Osteoblast (primary cell): ENCODE measurements at places on chromosomes 6 and 20.

- DNase-seq, result no peak
Measured at GRCh38 chr20:1880529-1881239, 14.5 kb upstream of the SIRPA start.

DNA sequence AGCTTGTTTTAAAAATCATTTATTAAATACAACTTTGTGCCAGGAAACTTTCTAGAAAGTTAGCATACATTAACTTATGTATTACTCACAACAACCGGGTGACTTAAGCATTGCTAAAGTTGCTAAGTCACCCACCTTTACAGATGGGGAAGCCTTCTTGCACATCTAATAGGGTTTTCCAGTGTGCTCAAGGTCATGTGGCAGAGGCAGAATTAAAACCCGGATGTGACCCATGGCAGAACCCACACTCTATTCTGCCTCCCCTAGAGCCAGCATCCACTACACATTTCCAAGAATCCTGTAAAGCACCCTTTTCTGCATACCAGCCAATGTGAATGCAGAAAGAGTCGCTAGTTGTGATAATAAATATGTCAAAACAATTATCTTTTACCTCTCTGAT, 13.4 kb downstream of the LINC00237 start:
- DNase-seq, result no peak

DNA sequence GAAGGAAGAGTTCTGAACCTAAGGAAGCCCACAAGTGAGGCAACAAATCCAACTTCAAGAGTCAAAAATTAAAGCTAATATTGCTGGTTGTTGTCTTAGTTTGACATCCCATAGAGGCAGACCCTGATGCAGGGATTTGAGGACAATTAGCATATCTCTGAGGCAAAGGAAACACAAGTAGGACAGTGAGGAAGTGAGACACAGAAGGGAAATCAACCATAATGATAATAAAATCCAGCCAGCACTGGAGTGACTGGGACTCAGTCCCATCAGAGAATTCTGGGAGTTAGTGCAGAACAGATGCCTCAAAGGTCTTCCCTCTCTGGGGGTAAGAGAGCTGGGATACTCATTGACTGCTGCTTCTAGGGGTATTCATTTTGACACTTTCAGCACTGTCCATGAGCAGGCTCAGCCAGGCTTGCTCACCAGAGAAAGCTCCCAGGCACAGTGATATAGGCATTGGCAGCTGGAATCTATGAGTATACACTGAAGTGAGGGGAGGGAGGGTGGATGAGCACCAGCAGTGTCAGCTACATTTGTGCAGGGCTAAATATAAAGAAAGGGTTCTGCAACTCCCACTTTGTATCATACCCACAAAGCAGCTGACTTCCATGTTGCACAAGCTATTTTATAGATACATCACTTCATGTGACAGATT, 43.4 kb upstream of the SPTLC3 start:
- DNase-seq, result peak; percentile 3

DNA sequence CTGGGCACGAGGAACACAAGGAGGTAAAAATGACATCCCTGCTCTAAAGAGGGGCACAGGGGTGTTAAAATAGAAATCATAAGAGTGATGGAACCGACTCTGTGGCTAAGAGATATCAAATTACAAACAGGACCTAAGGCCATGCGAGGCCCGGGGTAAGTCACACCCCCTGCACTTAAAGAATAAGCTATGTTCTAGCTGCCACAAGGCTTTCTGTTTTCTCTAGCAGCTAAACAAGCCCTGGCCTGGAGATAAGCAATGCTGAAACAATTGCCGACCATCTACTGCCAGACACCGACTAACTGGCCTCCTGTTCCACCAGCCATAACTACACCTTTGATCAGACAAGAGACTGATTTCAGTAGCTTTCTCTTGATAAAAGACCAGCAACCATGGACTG, 32.4 kb downstream of the MDGA1 start:
- no peak for DNase-seq

GRCh38 chr6:89895276-89895874, 1.1 kb downstream of the GJA10 start:
- DNase-seq, result peak; percentile 69

- no peak for DNase-seq
Measured at GRCh38 chr20:25459916-25460535, 52.6 kb downstream of the GINS1 start.

DNA sequence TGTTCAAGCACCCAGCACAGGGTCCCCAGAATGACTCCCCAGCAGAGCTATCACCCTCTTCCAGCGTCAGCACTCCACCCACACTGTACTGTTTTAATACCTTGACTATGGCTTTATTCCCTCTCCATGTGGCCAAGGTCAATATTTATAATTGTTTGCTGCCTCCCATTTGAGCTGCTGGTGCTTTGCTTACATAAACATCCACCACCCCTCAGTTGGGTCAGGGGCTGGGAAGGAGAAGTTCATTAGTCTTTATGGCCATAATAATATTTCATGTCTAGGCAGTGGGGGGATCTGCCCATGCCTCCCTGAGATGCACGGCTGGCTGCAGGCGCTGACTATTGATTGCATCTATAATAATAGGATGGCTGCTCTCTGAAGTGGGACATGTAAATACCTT, 41.8 kb upstream of the SAYSD1 start:
- no peak for DNase-seq

DNA sequence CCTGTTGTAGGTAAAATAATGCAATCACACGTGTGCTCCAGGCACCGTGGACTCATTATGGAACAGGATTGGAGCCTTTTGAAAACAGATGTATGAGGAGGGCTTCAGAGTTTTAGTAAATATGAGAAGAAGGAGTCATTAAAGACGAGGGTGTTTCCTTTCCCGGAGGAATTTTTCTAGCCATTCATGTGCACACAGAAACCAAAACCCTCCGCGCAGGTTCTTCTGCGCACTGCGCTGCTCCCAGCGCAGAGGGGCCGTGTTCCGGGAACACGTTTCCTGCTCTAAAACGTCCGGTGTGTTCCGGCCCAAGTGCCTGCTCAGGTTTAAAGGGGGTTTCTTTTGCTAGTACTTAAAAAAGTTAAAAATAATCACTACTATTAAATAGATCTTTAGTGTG, 11.6 kb downstream of the GPR31 start:
- DNase-seq, result no peak

GRCh38 chr6:54037277-54037779, 73.9 kb upstream of the MLIP start:
- DNase-seq, result no peak

- DNase-seq, result no peak
Measured at GRCh38 chr6:111992851-111993250, 61.1 kb upstream of the CCN6 start.

GRCh38 chr20:63015662-63016361, 9.0 kb upstream of the BHLHE23 start:
- DNase-seq, result no peak

DNA sequence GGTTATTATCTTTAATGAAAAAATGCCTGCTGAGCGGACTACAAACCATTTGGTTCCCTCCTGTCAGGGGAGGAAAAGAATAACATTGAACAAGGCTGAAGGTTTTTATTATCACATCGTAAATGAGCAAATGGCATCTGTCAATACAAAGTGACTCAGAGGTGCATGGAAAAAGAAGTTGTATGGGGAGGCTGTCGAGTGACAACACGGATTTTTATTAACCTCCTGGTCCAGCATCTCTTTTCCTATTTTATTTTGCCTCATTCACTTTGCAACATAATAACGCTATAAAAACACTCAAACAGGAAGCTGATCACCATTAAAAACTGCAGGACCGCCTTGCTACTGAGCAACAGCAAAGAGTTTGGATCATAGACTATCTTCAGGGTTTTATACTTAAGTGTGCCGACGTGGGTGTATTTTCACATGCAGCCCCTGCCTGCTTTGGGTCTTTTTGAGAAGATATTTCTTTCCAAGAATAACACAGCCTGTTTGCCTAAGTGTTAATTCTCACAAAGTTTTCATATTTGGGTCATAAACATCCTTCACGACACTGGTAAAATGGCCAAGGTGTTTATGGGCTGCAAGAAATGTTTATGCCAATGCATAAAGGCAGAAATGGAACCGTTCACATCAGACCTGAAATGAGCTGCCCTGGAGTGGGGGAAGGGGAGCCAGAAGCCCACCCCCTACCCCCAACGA, 132.1 kb upstream of the SALL4 start:
- no peak for DNase-seq

DNA sequence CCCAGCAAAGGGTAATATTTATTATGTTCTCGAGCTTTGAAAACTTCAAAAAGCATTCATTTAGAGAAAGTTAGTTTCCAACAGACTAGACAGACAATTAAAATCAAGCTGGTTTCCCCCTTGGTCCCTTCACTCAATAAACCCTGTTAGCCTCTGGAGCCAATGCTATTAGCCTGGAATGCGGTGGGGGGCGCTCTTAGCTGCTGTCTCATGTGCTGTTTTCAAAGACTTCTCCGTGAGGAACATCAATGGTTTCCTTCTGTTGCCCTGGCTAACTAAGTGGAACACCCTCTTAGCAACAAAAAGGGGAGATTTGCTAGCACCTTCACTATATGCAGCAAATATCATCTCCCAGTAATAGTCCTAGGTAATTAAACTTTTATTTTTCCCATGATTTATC, 86.4 kb downstream of the LY86 start:
- no peak for DNase-seq

GRCh38 chr6:168397012-168397411, 44.0 kb upstream of the SMOC2 start:
- DNase-seq, result peak; percentile 56

- no peak for DNase-seq
Measured at GRCh38 chr6:23522792-23523547, 603.0 kb upstream of the NRSN1 start.

DNA sequence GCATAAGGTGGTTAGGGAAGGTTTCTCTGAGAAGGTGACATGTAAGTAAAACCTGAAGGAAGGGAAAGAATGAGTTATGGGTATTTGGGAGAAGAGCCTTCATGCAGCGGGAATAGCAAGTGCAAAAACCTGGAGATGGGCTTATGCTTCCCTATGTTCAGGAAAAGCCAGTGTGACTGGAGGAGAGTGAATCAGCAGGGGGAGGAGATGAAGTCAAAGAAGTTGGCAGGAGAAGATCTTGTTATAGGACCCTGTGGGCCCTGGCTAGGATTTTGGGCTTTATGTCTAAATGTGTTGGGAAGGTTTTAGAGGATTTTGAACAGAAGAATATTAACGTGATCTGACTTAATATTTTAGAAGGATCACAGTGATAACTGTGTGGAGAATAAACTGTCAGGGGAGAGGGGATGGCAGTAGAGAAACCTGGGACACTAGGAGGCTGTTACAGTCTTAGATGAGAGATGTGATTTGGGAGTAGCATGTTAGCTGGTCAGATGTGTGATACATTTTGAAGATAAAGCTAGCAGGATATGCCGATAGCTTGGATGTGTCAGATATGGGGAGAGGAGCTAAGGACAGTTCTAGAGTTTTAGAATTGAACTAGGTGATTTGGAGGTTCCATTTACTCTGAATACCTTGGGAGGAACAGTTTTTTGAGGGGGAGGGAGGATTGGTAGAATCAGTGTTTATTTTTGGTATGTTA, 41.0 kb downstream of the PHF3 start:
- no peak for DNase-seq

- no peak for DNase-seq
Measured at GRCh38 chr6:33975661-33976436, 170.0 kb downstream of the GRM4 start.

GRCh38 chr6:42047213-42047590, 3.1 kb upstream of the TAF8 start:
- no peak for DNase-seq

DNA sequence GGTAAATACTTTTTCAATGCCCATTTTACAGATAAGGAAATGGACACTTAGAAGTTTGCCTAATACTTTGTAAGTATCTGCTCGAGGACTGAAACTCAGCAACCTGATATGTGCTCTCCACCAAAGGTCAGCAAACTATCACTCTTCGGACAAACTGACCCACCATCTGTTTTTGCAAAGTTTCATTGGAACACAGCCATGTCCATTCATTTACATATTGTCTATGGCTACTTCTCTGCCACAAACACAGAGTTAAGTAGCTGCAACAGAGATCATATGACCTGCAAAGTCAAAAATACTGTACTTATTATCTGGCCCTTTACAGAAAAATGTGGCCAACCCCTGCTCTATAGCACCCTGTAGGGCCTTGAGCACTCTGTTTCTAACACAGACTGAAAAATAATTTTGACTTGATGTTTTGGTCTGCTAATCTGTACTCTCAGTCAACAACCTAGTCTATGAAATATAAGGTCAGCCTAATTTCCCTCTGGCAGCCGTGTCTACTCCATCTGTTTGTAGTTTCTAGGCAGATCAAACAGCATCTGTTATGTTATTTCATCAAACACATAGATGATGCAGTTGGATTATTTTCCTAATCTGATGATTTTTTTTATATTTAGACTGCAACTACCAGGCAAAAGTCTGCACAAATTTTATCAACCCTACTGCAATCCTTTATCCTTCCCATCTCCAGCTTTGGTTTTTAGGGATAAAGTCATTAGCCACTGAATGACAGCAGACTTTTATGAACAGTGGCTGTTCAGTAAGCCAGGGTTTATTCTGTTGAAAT, 41.4 kb upstream of the BEND6 start:
- no peak for DNase-seq

DNA sequence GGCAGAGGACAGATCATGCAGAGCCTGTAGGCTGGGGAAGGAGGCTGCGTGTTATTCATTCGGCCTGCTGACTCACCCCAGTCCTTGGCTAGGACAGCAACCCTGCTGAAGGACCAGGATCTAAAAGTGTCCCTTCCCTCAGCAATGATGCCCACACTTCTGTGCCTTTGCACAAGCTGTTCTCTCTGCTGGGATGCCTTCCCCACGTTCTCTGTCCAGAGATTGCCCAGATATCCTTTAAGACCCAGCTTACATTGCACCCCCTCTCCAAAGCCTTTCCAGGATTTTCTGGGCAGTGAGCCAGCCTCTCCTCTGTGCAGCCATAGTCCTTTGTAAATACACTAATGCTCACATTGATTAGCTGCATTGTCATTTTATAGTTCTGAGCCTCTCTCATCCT, 99.3 kb upstream of the CHD6 start:
- no peak for DNase-seq

DNA sequence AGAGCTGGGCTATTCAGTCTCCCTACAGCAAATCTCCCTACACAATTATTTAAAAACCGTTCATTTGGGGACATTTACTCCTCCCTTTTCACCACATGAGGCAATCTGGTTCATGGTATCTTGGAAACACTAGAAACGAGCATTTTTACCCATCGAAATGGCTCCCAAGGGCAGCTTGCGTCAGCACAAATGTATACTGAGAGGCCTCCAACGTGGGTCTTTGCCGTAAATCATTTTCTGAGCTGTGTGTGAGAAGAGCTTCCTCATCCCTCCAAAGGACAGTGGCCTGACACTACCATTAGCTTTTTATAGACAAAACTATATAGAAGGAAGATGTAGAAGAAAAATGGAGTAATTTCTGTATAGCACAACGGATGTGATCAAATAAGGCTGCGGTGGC, 30.0 kb upstream of the PXDC1 start:
- DNase-seq, result no peak

- peak; percentile 77 for DNase-seq
Measured at GRCh38 chr20:9531581-9531980, 17.2 kb downstream of the LAMP5 start.

GRCh38 chr20:18774207-18774606, 39.4 kb upstream of the SCP2D1 start:
- DNase-seq, result no peak

- peak; percentile 100 for DNase-seq
Measured at GRCh38 chr20:58692579-58693225, at the start of gene NPEPL1. NPEPL1 (plus strand) TSS chr20:58692800; CDS start chr20:58692901, 101 bp downstream.
